Stimulated activated CD8-positive, alpha-beta memory T cell treated with anti-CD3 and anti-CD28 coated beads, Interleukin-4, amount 100 ng/mL, for 1 hour (primary cell): ENCODE measurements at places on chromosomes 7 and 10.

- no peak for DNase-seq
Measured at GRCh38 chr10:26467639-26468038, 29.5 kb downstream of the APBB1IP start.

DNA sequence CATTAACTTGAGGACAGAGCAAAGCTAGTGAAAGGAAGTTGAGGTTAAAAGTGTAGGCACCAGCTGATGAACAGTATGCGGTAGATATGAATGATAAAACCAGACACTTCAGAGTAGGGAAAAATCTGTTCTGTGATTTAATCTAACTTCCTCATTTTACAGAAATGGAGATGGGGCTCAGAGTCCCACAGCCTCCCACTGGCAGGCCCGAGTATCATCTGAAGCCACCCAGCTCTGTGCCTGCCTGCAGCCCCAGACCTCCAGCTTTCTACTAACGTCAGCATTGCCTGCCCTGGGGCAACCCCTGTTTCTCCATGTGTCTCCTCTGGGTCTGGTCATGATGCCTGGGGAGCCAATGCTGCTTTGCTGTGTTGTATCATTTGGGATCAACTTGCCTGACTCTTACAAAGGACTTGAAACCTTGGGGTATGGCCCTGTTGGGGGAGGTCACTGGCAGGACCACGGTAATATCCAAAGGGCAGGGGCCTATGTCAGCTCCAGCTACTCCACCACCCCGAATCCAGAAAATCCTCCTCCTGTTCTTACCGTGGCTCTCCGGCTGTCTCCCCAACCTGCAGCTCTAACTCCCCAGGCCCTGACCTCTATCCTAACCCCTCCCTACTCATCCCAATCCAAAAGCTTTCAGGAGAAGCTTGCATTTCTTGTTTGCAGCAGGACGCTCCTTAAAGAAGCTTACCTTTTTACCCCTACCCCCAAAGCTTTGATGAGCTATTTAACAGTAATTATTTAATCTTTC, 56.2 kb upstream of the NPY start:
- no peak for DNase-seq

DNA sequence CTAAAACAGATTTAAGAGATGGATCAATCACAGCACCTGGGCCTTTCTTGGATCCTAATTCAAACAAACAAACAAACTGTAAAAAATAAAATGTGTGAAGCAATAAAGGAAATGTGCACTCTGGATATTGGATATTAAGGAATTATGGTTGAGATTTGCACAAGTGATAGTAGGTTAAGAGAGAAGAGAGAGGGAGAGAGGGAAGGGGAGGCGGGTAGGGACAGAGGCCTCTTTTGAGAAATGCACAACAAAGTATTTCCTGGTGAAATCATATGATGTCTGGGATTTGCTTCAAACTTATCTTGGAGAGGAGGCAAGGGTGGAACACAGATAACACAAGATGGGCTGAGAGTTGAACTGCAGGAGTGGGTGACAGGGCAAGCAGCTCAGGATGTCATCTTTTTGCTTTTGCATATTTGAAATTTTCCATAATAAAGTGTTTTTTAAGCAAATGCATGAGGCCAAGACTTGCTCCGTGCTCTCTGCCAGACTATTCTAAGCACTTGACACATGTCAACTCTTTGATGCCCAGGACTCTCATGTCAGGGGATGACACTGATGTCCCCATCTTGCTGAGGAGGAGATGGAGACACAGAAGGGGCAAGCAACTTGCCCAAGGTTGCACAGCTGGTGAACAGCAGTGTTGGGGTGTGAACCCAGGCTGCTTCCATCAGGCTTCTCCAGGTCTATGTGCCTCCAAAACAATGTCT, 9.1 kb upstream of the AEBP1 start:
- no peak for DNase-seq

- DNase-seq = no peak
Measured at GRCh38 chr10:75887992-75888680, 456.7 kb downstream of the LRMDA start.

GRCh38 chr10:102118867-102119266, 1.3 kb downstream of the LDB1 start:
- no peak for DNase-seq

DNA sequence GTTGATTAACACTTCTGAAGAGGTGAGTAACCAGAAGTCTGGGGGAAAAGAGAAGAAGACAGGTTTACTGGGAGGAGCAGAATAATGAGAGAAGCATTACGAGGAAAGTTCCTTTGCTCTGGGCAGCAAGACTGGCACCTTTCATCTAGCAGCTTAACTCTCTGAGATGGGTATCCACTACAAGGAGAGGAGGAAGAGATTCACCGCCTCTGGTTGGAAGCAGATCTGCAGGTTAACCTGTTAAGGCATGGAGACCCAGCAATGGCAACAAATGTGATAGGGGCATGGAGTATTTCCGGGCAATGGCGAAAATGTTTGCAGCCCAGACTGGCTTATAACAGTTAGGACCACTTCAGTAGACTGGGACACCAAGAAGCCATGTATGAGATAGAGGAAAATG, 162.2 kb downstream of the TFEC start:
- no peak for DNase-seq

GRCh38 chr10:110576220-110576619, 8.7 kb downstream of the SMC3 start:
- no peak for DNase-seq

GRCh38 chr7:7972128-7972527, 3.5 kb downstream of the GLCCI1 start:
- no peak for DNase-seq

- DNase-seq = no peak
Measured at GRCh38 chr10:130884456-130884855, 427.1 kb downstream of the TCERG1L start.

DNA sequence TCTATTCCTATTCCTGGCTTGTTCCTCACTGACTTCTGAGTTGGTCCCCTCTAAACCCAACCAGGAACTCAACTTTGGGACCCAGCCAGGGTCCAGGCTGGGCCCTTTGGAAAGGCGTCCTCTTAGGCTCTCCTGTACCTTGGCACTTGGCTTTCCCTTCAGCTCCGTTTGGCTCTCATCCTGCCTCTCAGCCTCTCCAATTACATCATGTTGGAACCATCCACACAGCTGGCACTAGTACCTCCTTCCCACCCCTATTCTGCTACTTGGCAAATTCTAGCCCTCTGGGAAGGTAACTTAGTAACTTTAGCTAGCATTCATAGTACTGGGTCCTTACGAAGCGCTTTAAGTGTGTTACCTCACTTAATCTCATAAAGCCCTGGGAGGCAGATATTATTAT, 205.3 kb upstream of the HABP2 start:
- no peak for DNase-seq

- DNase-seq = no peak
Measured at GRCh38 chr7:26049081-26049480, 102.9 kb upstream of the NFE2L3 start.

GRCh38 chr10:119468542-119469324, 73.8 kb downstream of the RGS10 start:
- DNase-seq = no peak

DNA sequence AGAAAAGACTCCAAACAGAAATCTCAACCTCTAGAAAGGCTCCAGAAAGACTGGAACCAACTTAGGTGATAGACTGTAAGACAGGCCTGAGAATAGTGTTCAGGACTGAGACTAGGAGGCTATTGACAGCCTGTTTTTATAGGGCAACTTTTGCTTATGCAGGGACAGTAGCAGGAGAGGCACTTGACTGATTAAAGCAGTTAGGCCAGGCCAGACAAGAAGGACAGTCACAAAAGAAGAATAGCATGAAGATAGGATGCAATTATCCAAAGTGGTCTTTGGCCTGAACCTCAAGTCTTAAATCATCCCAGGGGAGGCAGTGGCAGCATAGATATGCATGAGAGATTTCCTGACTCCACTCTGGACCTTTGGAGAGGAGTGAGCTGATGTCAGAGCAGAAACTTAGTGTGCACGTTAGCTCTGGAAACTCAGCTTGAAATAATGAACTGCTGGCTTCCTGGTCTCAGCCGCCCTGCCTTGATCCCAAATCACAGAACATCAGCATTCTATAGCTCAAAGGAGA, 290.6 kb downstream of the SORCS3 start:
- DNase-seq = no peak
